ENCODE measurements at places on chromosomes 2 and 18. TPM values are rescaled to one million over a fixed set of nuclear protein-coding genes. Genes with fewer than 3 reads are reported as not detected.

Gene REG3A
- total RNA-seq = not detected

Gene KCNG2
- total RNA-seq = not detected

Gene EVX2
- not detected for total RNA-seq

Gene TTC39C
- total RNA-seq = 68.4 TPM

Gene DPP10
- total RNA-seq = not detected

Gene AQP12A
- total RNA-seq = not detected

Gene ADCY3
- 99.9 TPM for total RNA-seq

GRCh38 chr18:73597832-73598615 is 549.6 kb downstream of the FBXO15 start:
- no peak overlapping the region for H3K4me3 ChIP-seq
- H3K4me1 ChIP-seq = no peaks in the 10 kb centered on the region
- no peaks in the 10 kb centered on the region for H3K27me3 ChIP-seq
- no peak overlapping the region for H3K27ac ChIP-seq
- no peak for DNase-seq

GRCh38 chr18:79343567-79344207 is 52.0 kb upstream of the NFATC1 start:
- H3K4me3 ChIP-seq = no peak overlapping the region
- DNase-seq = no peak
- peaks cover 75% of the 10 kb centered on the region for H3K36me3 ChIP-seq
- H3K4me1 ChIP-seq = no peaks in the 10 kb centered on the region

DNA sequence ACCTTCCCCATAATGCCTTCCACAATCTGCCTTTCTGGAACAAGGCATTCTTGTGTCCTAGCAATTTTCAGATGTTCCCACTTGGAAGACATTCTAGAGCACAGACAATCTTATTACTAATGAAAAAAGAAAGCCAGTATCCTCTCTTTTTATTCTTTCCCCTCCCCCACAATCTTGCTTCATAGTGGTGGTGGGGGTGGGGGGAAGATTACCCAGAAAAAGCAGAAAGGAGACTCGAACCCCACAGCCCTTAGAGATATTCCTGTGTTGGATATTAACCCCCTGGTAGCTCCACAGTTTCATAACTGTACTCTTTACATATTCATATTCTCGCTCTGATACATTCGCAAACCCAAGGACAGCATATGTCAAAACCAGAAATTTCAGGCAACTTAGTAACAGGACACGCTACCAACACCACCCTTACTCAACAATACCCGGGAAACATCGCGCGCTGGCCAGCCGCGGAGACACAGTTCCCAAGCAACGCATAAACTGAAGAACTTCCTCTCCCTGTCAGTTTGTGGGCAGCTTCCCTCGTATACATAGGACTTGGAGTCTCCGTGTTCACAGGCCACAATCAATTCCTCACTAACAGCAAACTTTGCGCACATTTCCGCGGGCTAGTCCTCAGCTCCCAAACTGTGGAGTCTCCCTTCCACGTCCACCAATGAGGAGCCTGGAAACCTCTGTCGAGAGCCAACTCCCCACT is 793 bp downstream of the NR4A2 start:
- H3K27me3 ChIP-seq = peaks cover 31% of the 10 kb centered on the region
- DNase-seq = peak; percentile 40
- H3K4me1 ChIP-seq = peaks cover 53% of the 10 kb centered on the region
- H3K4me3 ChIP-seq = peak overlapping the region; percentile 91

GRCh38 chr2:56185101-56185581 is 1.4 kb downstream of the CCDC85A start:
- H3K4me1 ChIP-seq = peaks cover 13% of the 10 kb centered on the region
- no peaks in the 10 kb centered on the region for H3K36me3 ChIP-seq
- no peak for DNase-seq

DNA sequence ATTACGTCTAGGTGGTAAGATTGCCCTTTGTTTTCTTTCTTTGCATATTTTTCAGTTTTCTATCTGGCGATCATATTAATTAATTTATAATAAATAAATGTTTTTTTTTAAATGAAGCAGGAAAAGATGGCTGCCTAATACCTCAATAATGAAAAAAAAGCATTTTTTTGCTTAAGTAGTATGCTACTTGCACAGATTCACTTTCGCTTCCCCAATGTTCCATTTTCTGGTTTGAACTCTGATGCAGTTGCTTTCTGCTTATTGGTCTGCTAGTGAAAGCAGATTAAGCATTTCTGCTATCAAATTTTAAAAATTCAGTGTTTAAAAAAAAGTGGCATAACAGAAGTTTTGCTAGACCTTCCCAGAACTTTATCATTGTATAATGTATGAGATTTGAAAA is 11.9 kb upstream of the TMEM182 start:
- H3K27ac ChIP-seq = no peak overlapping the region
- no peaks in the 10 kb centered on the region for H3K27me3 ChIP-seq
- H3K36me3 ChIP-seq = peaks cover 5% of the 10 kb centered on the region
- no peak overlapping the region for H3K4me3 ChIP-seq
- no peak for DNase-seq

GRCh38 chr18:8988260-8988871 is 114.1 kb upstream of the NDUFV2 start:
- no peaks in the 10 kb centered on the region for H3K4me1 ChIP-seq
- no peak overlapping the region for H3K27ac ChIP-seq
- DNase-seq = peak; percentile 25
- H3K4me3 ChIP-seq = no peak overlapping the region
- peaks cover 3% of the 10 kb centered on the region for H3K27me3 ChIP-seq
- H3K36me3 ChIP-seq = no peaks in the 10 kb centered on the region

GRCh38 chr2:171529914-171530313 is 7.6 kb downstream of the CYBRD1 start:
- H3K27ac ChIP-seq = no peak overlapping the region
- H3K4me3 ChIP-seq = no peak overlapping the region
- peaks cover 26% of the 10 kb centered on the region for H3K27me3 ChIP-seq
- no peaks in the 10 kb centered on the region for H3K4me1 ChIP-seq

GRCh38 chr2:120854766-120855530 is 119.3 kb downstream of the GLI2 start:
- no peaks in the 10 kb centered on the region for H3K27me3 ChIP-seq
- H3K36me3 ChIP-seq = no peaks in the 10 kb centered on the region
- H3K4me3 ChIP-seq = no peak overlapping the region
- DNase-seq = no peak

DNA sequence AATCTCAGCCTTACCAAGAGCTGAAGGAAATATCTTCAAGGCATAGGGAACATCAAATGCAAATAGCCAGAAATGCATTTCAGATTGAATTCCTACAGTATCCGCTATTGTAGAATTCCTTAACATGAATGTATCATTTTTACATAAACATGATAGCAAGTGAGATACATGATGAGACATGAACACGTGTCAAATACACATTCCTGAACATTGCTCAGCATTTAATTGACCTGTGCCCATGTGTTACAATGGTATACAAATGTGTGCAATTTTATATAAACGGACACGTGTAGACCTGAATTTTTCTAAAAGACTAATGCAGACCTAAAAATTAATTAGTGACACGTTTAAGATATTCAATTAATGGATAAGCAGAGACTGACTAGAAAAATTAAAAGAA is 133.0 kb upstream of the TLK1 start:
- H3K27ac ChIP-seq = no peak overlapping the region
- no peaks in the 10 kb centered on the region for H3K27me3 ChIP-seq
- no peaks in the 10 kb centered on the region for H3K4me1 ChIP-seq

DNA sequence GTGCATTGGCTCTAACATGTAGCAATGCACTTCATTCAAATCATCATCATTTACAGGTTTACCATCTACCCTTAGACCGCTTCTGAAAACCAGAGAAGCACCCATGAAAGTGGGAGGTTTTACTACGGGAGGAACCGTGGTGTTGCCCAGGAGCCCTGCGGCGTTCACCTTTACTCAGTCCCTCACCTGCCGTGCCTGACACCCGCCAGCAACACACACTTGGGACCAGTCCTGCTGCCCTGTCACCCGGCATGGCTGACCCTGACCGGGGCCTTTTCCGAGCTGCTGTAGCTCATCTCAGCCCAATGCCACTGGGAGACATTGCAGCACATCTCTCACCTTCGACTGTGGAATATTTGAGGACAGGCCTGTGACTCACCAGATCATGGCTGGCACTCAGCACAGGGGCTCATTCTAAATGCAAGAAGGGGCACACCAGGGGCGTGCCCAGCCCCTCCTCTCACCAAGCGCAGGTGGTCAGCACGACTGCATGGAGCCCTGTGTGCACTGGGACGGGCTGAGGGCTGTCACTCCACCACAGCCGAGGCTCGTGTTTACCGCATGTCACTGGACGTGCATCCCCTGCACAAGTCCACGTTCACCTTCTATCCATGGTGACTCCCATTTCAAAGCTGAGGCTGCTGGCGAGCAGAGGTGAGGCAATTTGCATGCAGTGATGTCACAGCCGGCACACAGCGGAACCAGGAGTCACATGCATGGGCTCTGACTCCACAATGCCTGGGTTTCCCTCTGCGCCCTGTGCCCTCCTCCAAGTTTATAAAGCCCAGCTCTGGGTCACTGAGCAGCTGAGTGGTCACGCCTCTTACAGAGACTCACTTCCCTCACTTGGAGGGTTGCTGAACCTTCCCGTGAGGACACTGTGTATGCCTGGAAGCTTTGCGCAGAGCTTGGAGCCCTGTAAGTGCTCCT is 76.7 kb upstream of the SNTG2 start:
- no peak overlapping the region for H3K4me3 ChIP-seq
- H3K36me3 ChIP-seq = no peaks in the 10 kb centered on the region
- H3K27me3 ChIP-seq = peaks cover 4% of the 10 kb centered on the region
- no peak overlapping the region for H3K27ac ChIP-seq
- no peaks in the 10 kb centered on the region for H3K4me1 ChIP-seq

DNA sequence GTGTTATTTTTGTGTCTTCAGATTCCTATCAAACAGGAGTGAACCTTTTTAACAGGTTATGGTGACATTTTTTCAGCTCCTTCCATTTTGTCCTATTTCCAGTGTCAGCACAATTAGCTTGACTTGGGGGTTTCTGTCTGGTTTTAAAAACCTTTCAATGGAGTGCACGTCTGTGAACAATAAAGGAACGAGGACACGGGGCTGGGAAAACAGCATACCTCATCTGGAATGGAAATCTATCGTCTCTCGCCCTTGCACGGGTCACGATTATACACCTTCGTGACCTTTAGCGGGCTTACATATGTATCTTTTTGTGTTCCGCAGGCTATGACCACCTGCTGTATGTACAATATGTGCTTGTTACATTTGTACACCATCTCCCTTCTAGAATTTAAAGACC is 2.3 kb upstream of the ZNF532 start:
- peak overlapping the region; percentile 83 for H3K4me3 ChIP-seq
- H3K27me3 ChIP-seq = no peaks in the 10 kb centered on the region
- H3K36me3 ChIP-seq = peaks cover 23% of the 10 kb centered on the region
- H3K27ac ChIP-seq = peak overlapping the region; percentile 98
- H3K4me1 ChIP-seq = peaks cover 32% of the 10 kb centered on the region
- DNase-seq = no peak

DNA sequence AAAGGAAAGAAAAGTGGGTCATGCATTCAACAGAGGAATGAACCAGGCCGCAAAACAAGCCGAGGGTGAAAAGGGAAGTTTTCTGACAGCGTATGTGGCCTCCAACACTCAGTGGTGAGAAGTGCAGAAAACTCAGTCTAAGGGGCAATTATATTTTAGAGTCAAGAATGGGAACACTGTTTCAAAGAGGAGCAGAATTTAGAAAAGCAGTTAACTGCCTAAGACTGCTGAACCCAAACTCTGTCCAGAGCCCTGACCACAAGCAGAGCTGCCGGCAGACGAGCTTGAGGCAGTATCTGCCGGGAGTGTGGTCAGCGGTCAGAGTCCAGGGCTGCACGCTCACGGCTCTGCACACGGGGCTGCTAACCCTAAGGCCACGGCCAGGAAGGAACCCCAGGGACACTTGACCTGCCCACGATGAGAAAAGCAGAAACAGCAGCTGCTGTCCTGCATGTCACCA is 347.0 kb upstream of the ID2 start:
- no peak overlapping the region for H3K4me3 ChIP-seq
- no peaks in the 10 kb centered on the region for H3K4me1 ChIP-seq
- no peaks in the 10 kb centered on the region for H3K36me3 ChIP-seq
- no peak overlapping the region for H3K27ac ChIP-seq
- DNase-seq = no peak

- no peak for DNase-seq
- no peak overlapping the region for H3K4me3 ChIP-seq
- H3K4me1 ChIP-seq = peaks cover 29% of the 10 kb centered on the region
Observed at GRCh38 chr2:213002383-213002782, 149.0 kb downstream of the IKZF2 start.

DNA sequence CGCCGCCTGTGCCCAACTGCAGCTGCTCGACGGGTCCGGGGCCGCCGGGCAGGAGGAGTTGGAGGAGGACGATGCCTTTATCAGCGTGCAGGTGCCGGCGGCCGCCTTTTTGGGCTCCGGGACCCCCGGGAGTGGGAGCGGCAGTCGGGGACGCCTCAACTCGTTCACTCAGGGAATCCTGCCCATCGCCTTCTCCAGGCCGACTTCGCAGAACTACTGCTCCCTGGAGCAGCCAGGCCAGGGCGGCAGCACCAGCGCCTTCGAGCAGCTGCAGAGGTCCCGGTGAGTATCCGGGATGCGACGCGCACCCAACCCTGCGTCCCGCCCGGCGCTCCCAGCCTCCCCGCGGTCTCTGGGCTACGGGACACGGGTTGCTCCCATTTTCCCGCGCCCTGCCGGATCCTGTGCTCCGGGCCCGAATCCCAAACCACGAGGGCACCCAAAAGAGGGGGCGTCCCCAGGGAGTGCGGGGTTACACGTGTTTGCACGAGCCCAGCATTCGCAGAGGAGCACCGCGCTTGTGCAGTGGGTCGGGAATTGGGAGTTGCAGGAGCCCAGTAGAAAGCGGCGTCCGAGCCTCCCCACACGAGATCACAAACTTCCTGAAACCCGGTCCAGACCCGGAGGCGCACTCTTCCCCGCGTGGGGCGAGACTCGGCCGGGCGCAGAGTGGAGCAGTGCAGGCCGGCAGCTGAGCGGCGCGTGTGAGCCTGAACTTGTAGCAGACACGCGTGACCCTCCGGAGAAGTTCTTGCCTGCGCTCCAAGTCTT is 1.2 kb downstream of the CABLES1 start:
- peak; percentile 21 for DNase-seq
- peak overlapping the region; percentile 81 for H3K4me3 ChIP-seq
- H3K4me1 ChIP-seq = peaks cover 38% of the 10 kb centered on the region
